Cardiac septum (tissue), 1 donor: ENCODE measurements at places on chromosomes 1 and 21. TPM values are rescaled to one million over a fixed set of nuclear protein-coding genes. Genes with fewer than 3 reads are reported as not detected.

DNA sequence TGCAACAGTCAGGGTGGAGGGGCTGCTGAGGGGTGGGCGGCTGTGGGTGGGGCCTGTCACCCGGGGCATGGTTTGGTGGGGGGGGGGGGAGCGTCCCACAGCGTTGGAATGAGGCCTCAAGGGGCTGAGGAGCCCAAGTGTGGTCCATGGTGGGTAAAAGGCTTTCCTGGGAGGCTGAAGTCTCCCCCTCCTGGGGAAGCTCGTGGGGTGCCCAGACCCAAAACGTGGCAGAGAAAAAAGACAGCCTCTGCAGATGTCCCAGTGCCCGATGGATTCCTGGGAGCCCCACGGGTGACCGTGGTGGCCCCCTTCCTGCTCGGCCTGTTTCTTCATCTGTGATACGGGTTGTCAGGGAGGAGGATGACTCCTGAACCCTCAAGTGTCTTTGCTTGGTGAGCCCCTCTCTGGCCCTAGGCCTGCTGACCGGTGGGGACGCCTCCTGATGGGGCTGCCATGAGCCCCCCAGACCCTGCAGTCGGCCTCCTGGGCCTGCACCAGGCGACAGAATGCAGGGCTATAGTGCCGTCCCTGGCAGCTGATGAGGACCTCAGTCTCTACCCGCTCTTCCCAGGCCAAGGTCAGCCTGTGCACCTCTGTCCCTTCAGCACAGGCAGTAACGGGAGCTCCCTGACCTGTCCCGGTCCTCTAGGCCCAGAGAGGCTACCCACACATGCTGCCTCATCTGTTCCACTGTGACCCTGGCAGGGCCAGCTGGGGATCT is 1.1 kb downstream of the OBSCN start:
- DNase-seq, result no peak

DNA sequence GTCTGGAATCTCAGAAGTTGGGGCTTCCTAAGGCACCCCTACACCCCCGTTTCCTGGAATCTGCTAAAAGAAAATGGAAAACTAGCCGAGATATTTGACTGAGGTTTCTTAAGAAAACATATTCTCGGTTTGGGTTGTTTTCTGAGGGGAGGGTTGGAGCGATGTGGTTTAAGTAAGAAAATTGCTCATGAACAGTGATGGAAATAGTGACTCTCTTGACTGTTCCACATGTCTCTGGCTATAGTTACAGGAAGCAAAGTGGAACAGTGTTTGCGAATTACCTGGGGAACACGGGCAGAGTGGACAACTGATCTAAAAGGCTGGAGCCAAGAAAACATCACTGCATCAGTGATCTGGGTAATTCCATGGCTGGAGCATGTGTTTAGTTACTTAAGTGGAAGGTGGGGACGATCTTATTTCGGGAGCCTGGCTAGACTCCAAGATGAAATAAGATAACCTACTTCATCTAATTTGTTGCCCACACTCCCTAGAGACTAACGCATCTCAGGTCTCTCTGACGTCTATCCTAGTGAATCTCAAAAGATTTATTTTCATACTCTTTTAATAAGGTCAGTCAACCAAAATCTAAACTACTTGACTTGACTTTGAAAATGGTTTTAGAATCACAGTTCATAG is 92.4 kb downstream of the KCNJ15 start:
- no peak for DNase-seq

Gene COL6A1
- total RNA-seq, result 140 TPM

- DNase-seq, result no peak
Measured at GRCh38 chr1:177442584-177442983, 271.8 kb downstream of the BRINP2 start.

Gene TPTE
- total RNA-seq, result not detected

- no peak for DNase-seq
Measured at GRCh38 chr1:13546791-13547190, 33.0 kb upstream of the LRRC38 start.

Gene KCTD3
- 15.7 TPM for total RNA-seq

GRCh38 chr1:228098323-228098931 is 4.7 kb downstream of the C1orf35 start:
- DNase-seq, result peak; percentile 67

- DNase-seq, result no peak
Measured at GRCh38 chr21:22363504-22363903, 1365.3 kb downstream of the NCAM2 start.

Gene MPL
- 1.6 TPM for total RNA-seq

DNA sequence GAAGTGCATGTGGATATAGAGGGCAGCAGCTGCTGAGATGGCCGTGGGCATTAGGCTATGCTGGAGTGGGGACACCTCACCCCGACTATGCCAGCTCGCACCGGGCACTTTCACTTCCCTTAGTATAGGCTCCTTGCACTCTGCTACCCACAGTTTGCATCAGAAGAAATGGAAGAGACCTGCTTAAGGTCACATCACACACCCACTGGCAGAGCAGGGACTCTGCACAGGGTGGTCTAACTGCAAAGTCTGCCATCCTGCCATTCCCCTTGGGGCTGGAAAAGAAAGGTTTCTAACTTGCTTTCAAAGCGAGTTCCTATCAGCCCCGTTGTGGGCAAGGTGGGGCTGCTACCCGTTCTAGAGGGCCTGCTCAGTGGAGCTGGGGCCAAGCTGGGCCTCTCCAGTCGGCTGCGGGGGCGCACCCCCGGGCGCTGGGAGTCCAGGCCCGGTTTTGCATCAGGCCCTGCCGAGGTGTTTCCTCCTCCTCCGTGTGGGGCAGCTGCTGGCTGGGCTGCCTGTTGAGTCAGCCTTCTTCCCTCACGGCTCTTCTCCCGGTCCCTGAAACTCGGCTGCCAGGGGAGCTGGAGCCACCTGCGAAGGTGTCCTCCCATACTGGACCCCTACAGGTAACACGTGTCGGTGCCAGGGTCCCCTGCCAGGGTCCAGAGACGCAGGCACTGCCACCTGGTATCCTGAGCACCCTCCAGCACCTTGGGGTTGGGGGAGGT is at the start of gene SYTL1:
TSS of gene SYTL1 (plus strand) at position 498 of the 728 bp plus-strand sequence. CDS start 3,313 bp downstream, outside the sequence.
- DNase-seq, result peak; percentile 85

GRCh38 chr1:201253411-201253810 is 29.9 kb upstream of the PKP1 start:
- DNase-seq, result no peak

GRCh38 chr1:108182959-108183700 is 17.0 kb downstream of the SLC25A24 start:
- no peak for DNase-seq

DNA sequence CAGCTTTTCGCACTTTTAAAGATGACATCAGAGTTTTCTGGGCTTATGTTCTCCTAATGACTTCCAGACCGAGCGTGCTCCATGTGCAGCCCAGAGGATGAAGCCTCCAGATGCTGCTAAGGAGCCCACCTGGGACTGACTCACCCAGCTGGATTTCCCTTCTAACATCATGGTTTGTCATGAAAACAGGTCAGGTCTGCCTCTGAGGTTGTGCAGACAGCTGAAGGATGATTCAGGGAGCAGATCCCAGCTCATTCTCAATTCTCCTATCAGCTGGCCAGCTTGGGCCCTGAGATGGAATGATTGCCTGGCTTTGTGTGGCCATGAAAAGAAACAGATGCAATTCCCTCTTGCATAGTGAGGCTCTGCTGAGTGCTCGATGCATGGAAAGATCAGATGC is 123.9 kb upstream of the DUSP10 start:
- no peak for DNase-seq

DNA sequence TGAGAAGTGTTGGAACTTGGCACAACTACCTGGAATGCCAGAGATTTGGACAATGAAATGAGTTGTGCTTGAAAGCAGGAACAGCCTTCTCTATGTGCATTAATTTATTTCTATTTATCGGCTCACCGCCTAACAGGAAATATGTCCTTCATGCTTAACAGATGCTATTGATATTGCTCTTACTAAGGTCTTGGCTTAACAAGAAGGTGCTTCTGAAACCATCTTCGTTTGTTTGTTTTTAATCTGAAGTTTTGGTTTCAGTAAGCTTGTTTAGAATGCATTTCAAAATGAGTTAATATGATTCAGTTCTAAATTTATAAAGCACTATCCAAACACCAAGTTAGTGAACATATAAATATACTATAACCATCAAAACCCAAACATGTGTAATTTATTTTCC is 898.3 kb upstream of the B3GALT2 start:
- DNase-seq, result no peak

Gene ZNF695
- not detected for total RNA-seq

DNA sequence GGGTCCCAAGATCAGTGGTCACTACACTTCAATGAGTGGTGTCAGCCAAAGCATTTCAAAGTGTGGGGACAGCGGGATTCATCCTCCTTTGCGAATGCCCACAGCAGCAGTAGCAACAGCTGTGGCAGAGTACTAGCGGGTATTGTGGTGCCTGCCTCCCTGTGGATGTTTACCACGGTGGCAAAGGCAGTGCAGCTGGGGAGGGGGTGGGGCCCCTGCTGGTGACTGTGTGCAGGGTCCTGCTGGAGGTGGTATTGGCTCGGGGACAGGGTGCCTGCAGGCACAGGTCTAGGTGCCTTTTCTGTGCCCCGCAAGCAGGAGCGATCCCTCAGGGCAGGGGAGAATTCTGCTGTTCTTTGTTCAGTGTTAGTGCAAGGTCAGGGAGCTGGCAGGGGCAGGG is 415.7 kb downstream of the USP25 start:
- DNase-seq, result no peak

DNA sequence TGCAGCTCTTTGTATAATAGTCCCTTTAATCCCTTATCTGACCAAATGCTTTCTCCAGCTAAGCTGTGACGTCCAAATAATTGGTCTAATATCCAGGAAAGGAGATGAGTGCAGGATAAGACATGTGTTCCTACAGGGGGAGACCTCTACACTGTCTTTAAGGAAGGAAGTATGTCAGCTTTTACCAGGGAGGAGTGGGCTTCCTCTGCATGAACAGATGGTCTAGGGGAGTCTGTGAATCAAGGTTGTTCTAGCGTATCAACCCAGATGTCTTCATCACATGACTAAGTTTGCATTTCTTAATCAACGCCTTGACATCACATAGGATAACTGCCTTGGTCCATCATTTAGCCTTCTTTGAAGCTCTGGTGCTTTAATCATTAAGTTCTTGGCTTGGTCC is 528.2 kb downstream of the MRPL39 start:
- DNase-seq, result no peak

GRCh38 chr1:228211531-228212414 is 3.9 kb downstream of the OBSCN start:
- no peak for DNase-seq

- peak; percentile 49 for DNase-seq
Measured at GRCh38 chr1:53576381-53576801, 117.2 kb downstream of the DMRTB1 start.

GRCh38 chr1:169704797-169705196 is 6.6 kb downstream of the SELL start:
- no peak for DNase-seq

Gene ALG14
- 4.7 TPM for total RNA-seq

Gene AJAP1
- total RNA-seq, result 0.11 TPM

DNA sequence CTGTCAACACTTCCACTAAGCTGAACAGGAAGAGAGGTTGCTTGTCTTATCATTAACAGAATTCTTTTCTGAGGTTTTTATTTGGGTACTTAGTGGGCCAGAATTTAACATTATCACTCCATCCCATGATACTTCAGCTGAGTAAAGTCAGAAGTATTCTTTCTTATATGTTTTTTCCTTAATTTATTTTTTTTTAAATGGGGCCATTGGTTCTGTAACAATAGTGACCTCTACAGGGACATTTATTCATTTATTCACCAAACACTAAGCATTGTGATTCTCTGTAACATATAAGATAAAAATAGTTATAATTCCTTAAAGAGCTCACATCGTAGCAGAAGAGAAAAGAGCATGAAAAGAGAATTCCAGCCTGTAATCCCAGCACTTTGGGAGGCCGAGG is 9.8 kb downstream of the GREM2 start:
- no peak for DNase-seq

Gene FCRL5
- total RNA-seq, result 0.30 TPM

- DNase-seq, result no peak
Measured at GRCh38 chr21:28518630-28519029, 474.0 kb downstream of the LTN1 start.
